ENCODE measurements at places on chromosomes 3 and 15. TPM values are rescaled to one million over a fixed set of nuclear protein-coding genes. Genes with fewer than 3 reads are reported as not detected.

The RBM15B gene
- 10.2 TPM for polyA plus RNA-seq

DNA sequence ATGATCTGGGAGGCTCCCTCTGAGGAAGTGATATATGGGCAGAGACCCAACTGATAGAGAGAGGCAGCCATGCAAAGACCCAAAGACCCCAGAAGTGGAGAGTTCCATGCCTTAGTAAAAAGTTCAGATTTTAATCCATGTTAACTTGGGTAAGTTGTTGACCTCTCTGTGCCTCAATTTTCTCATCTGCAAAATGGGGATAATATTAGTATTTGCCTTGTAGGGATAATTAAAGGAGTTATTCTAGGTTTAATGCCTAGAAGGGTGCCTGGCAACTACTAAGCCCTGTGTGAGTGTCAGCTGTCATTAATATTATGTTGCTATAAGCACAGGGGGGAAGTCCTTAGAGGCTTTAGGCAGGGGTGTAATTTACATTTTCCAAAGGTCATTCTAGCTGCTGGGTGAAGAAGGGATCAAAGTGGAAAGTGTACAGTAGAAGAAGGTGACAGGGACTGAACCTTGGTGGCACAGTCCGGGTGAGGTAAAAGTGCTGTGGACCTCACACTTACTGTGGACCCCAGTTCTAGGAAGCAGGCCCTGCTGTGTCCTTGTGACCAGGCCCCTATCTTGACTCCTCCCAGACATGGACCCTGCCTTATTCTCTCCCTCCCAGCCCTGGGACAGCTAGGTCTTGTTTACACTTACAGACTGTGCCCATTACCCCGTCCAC is 3.0 kb upstream of the RAD18 start:
- DNase-seq, result no peak

DNA sequence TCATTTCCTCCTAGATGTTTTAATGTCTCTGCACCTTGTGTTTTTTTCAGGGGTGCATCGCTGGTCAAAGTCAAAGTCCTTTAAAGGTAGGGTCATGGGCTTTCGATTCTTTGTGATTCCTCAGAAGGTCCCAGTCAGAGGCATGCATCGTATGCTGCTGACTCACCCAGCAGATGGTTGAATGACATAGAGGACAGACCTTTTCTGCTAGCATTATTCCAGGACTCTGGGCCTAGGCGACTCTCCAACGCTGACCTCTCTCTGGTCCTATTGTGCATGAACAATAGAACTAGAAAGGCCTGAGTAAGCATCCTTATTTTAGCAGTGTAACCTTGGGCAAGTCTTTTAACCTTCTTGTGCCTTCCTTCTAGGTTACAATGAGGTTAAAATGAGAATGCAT is 75.9 kb downstream of the DGKG start:
- no peak for DNase-seq

- no peak for DNase-seq
Observed at GRCh38 chr3:123618768-123619484, 34.1 kb upstream of the HACD2 start.

DNA sequence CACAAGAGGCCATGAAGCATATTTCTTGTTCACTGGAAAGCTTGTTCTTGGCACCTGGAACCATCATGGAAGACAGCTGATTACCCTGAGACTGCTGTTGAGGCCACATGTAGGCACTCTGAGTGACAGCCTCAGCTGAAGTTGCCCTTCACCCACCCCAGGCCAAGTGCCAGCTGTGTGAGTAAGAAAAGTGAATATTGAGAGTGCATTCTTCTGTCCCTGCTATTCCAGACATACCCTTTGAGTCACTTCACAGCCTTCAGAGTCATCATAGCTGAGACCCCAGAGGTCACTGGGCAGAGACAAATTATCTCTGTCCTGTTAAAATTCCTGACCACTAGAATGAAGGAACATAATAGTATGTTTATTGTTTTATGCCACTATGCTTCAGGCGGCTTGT is 79.6 kb downstream of the NFKBIZ start:
- DNase-seq, result no peak

DNA sequence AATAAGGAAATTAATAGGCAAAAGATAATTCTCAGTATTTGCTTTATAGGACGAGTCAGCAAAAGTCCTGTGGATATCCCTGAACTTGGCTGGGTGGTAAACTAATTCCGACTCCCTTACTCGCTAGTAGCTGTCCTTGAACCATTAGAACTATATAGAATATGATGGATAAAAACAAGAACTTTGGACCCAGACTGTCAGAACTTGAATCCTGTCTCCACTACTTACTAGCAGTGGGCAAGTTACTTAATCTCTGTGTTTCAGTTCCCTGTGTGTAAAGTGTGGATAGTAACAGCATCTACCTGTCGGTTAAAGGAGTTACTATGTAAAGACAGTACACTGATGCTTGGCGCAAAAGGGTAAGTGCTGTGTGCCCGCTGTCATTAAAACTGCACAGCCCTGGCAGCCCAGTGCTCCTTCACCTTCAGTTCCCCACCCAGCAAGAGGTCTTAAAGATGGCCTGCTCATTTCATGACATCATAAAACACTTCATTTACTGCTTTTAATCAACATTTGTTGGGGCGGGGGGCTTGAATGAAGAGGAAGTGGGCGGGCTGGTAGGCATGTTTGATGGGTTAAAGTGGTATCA is 7.3 kb downstream of the TPM1 start:
- DNase-seq, result no peak

GRCh38 chr3:17845026-17845812 is 102.8 kb upstream of the TBC1D5 start:
- DNase-seq, result no peak

GRCh38 chr3:120258009-120258408 is 27.0 kb downstream of the GPR156 start:
- no peak for DNase-seq

GRCh38 chr3:194314388-194315068 is 36.6 kb downstream of the CPN2 start:
- no peak for DNase-seq

DNA sequence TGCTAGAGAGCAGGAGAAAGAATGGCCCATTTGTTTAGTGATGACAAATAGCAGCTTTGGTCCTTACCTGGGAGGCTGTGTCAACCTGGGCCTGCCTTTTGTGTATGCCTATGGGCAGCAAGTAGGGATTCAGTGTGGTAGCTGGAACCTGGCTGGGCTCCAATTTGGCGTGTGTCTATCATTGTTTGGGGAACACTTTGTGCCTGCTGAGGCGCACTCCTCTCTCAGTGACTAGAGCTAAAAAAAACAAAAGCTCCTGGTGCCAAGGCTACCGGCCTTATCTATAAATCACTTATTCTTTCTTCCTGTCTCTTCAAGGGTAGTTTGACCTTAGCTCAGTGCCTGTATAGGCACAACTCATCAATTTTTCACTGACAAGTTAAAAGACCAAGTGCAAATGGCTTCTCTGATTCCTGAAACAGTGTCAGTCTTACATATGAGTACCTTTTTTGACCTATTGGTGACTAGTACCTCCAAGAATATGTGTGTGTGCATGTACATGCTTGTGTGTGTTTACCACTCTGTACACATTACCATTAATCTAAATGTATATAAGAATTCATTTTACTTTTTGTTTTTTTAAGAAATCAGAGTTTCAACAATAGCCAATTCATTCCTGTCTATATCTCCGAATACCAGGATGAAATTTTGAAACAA is 54.6 kb downstream of the GMNC start:
- no peak for DNase-seq

DNA sequence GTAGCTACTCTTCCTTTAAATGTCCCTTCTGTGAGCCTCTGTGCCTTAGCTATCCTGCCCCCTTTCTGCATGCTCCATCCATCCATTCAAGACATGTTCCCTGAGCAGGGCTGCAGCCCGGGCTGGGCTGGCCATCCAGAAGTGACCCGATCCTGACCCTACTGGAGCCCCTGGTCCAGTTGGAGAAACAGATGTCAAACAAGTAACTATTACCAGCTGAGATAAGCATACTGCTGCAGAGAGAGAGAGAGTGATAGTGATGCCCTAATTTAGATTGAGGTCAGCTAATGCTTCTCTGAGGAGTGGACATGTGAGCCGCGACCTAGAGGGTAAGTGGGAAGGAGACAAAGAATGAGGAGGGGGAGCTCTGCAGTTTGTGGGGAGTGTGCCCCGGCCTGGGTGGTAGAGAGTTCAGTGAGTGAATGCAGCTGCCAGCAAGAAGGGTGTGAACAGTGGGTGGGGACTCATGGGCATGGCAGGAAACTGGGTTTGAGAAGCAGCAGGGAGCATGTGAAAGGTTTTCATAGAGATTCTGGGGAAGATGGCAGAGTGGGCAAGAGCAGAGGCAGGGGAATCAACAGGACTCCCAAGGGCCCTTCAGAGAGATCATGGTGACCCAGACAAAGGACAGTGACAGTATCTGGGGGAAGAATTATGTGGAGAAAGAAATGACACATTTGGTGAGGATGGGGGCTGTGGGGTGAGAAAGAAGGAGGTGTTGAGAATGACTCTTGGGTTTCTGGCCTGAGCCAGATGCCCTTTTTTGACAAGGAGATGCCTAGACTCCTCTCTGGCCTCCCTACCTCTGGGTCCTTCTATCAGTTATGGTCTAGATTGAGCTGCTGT is 44.9 kb downstream of the CHCHD6 start:
- DNase-seq, result no peak

DNA sequence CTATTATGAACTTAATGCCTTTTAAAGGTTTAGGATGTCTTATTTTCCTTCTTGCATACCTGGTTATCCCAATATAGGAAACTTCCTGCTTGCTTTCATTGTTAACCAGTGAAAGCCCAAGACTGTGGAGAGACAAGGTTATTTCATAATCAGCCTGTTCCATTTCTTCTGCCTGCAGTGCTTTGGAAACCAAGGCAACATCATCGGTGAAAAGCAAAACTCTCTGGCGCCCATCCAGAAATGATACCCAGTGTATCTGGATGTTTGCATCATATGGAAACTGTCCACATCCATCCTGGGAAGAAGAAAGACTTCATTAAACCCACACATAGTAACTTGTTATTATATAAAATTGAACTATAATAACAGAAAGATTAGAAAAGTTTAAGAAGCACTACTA is 170.1 kb downstream of the VPS13C start:
- no peak for DNase-seq

DNA sequence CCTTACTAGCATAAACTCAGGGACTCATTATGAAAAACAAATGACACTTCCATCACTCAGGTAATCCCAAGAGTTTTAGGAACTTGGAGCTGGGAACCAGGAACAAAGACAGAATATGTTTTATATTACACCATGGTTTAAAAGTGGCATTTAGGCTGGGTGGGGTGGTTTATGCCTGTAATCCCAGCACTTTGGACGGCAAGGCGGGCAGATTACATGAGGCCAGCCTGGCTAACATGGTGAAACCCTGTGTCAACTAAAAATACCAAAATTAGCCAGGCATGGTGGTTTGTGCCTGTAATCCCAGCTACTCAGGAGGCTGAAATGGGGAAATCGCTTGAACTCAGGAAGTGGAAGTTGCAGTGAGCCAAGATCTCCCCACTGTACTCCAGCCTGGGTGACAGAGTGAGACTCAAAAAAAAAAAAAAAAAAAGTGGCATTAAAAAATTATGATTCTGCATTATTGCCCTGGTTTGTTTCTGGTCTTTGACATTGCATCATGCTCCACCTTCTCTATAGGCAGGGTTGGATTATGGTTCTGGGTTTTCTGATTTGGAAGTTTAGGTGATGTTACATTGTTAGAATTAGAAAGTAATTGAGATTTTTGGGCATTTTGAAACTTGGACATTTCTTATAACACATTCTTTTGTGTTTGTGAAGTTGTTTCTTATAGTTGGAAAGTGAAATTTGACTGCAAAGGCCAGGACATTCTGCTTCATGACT is 19.0 kb downstream of the SQOR start:
- DNase-seq, result no peak

DNA sequence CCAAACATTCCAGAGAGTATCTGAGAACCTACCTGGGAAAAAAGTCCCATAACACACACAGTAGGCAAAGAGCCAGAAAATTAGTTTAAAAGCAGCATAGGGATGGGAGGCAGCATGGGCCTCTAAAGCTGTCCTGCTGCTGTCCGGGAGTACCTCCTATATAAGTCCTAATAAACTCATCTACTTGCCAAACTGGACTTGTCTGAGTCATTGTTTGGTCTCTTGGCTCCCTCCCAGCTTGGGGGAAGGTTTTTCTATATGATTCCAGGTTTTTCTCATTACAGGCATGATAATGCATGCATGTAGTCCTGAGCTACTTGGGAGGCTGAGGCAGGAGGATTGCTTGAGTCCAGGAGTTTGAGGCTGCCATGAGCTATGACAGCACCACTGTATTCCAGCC is 17.5 kb upstream of the HACD2 start:
- DNase-seq, result no peak

DNA sequence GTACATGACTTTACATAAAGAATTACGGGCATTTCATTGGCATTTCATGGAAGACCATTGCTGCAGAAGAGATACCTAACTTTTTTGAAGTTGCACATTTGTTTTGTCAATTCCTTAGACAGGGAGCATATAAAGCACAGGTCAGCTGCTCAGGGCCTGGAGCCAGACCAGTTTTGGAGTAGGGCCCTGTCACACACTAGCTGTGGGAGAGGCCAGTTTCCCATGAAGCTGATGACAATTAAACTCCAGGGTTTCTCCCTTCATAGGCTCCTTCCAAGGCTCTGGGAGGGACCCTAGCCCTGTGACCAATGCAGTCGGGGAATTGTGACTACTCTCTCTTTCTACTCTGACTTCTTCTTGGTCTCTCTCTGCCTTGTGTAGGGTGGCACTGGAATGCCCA is 107.3 kb upstream of the SELENOK start:
- no peak for DNase-seq

DNA sequence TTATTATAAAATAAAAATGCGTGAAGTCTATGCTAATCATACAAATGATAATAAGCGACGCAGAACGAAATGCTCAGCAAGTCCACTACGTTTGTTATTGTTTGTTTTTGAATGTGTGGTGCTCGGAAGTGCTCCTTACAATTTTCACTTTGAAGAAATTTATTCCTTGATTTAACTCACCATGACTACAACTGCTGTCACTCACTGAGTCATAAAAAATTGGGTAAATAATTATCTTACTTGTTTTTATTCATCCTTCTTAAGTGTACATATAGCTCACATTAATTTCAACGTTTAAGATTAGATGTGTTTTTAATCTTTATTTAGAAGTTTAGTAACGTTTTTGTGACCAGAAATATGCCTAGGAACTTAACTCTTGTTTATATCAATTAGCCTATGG is 66.7 kb upstream of the NANOGP8 start:
- no peak for DNase-seq

DNA sequence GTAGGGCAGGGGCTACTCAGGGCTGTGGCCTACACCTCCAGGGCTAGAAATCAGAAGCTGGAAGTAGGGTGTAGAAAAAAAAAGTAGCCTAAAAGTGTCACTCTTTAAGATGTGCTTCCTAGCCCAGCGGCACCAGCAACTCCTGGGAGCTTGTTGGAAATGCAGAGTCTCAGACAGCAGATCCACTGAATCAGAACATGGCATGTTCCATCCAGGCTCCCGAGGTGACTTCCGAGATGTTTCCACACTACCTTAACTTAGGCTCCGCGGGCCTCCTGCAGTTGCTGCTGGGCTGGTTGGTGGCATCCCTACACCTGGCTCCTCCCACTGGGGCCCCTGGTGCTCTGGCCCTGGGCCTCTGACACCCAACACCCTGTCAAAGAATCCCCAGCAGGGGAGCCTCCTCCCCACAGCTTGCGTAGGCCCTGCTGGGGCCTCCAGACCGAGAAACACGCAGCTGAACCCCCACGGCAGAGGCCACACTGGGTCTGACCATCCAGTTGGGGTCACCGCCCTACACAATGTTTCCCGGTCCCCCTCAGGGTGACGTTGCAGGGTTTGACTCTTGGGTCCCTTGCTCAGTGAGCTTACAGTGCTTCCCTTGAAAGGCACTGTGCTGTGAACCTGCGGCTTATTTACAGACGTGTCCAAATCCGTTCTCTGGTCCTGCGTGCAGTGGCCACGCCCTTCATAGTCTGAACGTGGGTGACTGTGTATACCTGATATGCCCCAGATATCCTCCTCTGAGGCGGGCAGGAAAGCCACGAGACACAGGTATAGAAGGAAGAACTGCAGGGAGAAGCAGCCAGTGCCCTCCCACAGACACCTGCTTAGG is 46.5 kb downstream of the FAM174B start:
- no peak for DNase-seq

All from keratinocyte (primary cell).